ENCODE measurements at places on chromosomes 13 and 19. TPM values are rescaled to one million over a fixed set of nuclear protein-coding genes. Genes with fewer than 3 reads are reported as not detected.

GRCh38 chr19:42134535-42135070, 2.4 kb upstream of the POU2F2 start:
- DNase-seq: no peak

DNA sequence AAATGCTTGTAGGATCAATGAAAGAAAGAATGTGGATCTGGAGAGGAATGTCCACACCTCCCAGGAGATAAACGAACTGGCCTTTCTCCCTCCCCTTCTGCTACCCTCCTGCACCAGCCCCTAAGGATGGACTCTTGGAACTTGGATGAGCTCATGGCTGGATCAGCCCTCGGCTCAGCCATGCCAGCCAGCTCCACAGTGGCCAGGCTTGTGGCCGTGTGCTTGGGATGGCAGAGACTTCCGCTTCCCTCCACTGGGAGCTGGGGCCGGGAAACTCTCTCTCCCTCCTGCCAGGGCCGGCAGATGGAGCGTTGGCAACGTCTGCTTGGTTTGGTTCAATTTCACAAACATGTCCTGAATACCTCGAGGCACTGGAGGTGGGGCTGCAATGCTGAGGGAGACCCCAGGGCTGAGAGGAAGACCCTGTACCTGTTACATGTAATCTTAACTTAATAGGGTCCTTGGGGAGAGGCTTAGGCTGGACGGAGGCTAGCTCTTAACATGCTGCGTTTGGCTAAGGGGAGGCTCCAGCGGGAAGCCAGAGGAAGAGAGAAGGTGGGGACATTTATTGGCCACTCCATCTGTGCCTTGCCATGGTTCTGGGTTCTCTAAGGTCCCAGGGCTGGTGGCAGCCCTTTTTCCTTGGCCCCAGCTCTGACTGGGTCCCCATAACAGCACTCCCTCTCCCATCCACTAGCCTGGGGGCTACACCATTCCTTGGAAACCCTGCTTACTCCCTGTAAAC, 152.5 kb downstream of the IER2 start:
- no peak for DNase-seq

DNA sequence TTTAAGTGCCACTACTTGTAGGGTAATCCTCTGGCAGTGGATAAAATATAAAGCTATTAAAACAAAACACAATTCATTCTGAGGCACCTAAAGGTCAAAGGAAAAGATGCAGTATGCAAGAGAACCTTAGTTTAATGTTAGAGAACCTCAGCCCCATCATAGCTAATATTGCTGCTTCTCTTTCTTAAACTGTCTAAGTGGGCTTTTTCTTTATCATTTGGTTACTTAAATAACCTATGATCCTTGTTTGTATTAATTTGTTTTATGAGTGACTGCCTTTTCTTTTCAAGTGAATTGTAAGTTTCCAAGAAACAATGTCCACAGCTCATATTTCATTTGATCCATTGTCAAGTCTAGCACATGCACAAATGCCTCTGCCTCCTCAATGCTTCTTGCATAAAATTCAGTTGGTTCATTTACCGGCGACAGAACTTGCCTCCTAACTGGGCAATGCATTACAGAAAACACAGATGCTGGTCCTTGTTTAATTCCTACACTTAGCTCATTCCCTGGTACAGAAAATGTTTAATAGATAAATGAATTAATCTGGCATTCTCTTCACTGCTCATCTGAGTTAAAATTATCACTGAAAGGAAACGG, 1049.8 kb downstream of the OLFM4 start:
- no peak for DNase-seq

GRCh38 chr19:52941941-52942385, 18.7 kb upstream of the ZNF888 start:
- DNase-seq: no peak

- DNase-seq: no peak
Observed at GRCh38 chr13:58950911-58951310, 1212.8 kb downstream of the DIAPH3 start.

DNA sequence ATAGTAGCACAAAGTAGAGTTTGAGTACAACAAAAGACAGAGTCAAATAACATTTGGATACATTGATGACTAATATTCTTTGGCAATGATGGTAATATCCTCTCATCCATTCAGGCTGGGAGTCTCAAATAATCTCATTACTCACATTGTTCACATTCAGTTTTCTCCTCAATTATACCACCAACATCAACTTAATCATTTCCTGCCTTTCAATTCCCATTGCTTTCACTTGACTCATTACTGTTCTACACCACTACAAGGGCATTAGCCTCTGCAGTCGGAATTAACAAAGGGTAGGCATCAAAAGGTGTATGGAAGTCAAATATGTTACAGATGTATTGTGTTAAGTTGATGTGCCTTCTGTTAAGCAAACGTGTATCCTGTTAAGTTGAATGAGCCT, 518.4 kb upstream of the SLITRK1 start:
- no peak for DNase-seq

- DNase-seq: no peak
Observed at GRCh38 chr19:46786236-46787039, 2.0 kb downstream of the SLC1A5 start.

The ZNF737 gene
- 7.0 TPM for total RNA-seq

The ZNF729 gene
- not detected for total RNA-seq

DNA sequence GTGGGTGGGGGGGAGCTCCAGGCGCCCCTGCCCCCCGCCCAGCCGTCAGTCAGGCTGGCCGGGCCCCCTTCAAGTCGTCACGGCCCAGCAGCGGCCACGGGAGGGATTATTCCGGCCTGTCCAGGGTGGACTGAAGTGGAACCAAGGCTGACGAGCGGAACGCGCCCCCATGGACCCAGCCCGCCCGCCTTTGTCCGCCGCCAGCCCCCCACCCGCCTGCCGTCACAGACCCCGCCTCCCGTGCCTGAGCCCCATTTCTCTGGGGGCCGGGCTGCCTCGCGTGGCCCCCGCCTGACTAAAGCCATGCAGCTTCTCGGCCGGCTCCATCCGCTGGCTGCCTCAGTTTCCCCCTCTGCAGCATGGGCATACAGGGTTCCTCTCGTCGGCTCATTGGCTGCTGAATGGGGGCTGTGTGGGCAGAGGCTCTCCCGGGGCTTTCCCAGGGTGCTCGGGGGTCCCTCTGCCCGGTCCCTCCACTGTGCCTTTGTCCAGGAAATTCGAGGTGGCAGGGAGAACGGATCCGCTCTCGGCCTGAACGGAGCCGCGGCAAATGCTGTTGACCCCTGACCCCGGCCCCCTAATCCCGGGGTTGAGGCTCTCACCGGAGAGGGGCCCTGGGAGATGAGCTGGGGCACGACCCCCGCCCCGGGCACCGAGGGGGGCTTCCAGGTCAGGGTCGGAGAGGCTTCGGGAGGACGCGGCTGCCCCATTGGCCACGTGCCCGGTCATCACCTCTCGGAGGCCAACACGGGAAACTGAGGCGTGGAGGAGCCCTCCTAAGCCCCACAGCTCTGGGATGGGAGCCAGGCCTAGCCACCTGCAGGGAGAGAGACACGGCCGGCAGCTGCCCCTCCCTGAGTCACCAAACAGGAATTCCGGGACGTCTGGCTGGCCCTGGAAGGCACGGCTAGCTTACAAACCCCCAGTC, 27.4 kb downstream of the EFNA2 start:
- no peak for DNase-seq

- DNase-seq: no peak
Observed at GRCh38 chr13:46195016-46195415, 13.0 kb upstream of the LCP1 start.

- no peak for DNase-seq
Observed at GRCh38 chr19:48982280-48982679, 10.8 kb downstream of the GYS1 start.

- DNase-seq: no peak
Observed at GRCh38 chr13:25266706-25267105, 20.6 kb downstream of the MTMR6 start.

The MEGF8 gene
- total RNA-seq: 27.5 TPM

DNA sequence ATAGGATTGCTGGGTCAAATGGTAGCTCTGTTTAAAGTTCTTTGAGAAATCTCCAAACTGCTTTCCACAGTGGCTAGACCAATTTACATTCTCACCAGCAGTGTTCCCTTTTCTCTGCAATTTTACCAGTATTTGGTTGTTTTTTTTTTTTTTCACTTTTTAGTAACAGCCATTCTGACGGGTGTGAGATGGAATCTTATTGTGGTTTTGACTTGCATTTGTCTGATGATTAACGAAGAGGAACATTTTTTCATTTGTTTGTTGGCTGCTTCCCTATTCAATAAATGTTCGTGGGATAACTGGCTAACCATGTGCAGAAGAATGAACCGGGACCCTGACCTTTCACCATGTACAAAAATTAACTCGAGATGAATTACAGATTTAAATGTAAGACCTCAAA, 31.2 kb downstream of the CYP4F2 start:
- DNase-seq: no peak

DNA sequence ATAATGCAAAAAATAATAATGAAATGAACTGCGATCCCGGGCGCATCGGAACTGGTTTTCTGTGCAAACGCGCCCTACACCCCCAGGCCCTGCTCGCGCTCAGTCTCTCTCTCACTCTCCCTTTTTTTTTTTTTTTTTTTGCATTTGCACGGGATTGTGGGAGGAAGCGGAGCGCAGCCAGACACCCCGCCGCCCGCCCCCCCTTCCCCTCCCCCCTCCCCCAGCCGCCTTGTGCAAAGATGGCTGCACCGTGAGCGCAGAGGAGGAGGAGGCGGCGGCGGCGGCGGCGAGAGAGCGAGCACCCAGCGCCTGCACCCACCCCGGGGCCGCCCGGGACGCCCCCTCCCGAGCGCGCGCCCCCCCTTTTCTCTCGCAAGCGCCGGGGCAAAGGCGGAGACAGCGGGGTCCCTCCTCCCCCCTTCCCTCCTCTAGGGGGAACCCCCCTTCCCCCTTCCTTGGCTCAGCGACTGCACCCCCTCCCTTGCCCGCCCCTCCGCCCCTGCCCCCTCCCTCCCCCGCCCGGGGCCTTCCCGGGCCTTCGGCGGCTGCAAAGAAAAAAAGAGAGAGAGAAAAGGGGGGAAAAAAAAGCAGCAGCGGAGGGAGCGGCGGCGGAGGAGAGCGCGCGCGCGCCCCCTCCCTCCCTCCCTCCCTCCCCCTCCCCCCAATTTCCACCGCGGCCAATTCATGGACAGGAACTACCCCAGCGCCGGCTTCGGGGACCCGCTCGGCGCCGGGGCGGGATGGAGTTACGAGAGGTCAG, at the start of gene PRR12:
PRR12 (plus strand) TSS at position 212 of the 760 bp plus-strand sequence; CDS start at position 685, 473 bp downstream.
- DNase-seq: no peak

The SLC25A42 gene
- 4.1 TPM for total RNA-seq

The IGSF23 gene
- 0.25 TPM for total RNA-seq

The ZNF490 gene
- 6.0 TPM for total RNA-seq

- no peak for DNase-seq
Observed at GRCh38 chr19:34806976-34807860, 34.2 kb upstream of the ZNF599 start.

DNA sequence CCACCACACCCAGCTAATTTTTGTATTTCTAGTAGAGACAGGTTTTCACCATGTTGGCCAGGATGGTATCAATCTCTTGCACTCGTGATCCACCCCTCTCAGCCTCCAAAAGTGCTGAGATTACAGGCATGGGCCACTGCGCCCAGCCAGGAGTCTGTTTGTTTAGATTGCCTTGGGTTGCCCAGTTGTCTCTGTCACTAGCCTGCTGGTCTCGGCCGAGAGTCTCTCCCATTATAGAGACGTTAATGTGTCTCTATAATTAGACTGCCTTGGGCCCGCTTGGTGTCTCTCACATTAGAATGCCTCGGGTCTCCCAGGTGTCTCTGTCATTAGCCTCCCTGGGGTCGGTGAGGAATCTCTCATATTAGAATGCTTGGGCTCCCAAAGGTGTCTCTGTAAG, 1533.6 kb downstream of the UQCRFS1 start:
- no peak for DNase-seq

- DNase-seq: peak; percentile 26
Observed at GRCh38 chr13:36124236-36124822, 6.9 kb downstream of the DCLK1 start.

GRCh38 chr13:75055296-75055695, 426.7 kb downstream of the TBC1D4 start:
- DNase-seq: no peak

DNA sequence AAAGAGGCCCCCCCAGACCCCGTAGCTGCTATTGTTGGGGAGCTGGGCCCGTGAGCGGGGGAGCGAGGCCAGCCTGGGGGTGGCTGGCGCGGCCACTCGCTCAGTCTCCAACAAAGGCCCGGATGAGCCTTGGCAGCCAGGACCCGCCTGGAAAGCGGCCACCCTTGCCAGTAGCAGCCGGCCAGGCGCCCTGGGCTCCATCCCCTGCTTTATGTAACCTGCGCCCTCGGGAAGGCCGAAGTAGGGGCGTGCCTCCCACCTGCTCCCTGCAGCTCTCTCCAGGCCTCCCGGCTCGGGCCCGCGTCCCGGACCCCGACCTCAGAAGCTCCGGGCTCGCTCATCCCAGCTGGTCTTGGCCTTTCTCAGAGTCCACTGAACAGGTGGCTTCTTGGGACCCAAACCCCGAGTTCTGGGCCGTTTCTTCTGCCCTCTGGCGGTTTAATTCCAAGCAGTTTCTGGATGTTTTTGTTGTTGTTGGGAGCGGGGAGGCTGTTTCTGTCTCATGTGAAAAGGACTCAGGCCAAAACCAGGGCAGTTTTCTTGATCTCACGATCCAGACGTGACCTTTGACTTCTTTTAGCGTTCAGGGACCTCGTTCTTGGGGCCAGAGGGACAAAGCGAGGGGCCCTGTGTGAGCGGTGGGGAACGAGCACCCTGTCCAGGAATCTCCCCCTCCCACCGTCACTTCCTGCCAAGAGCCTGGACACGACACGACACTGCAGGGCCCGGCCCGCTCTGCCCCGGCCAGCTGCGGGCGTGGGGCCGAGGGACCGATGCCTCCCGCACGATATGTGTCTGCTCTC, 1.2 kb downstream of the CDC34 start:
- DNase-seq: no peak

- DNase-seq: no peak
Observed at GRCh38 chr13:59963383-59963782, 200.3 kb downstream of the DIAPH3 start.

- peak; percentile 78 for DNase-seq
Observed at GRCh38 chr13:33509642-33510229, 224.2 kb upstream of the STARD13 start.

The HIPK4 gene
- not detected for total RNA-seq

Data from pulmonary artery endothelial cell (primary cell).